ENCODE measurements at places on chromosomes 12 and 14.
A peak's percentile ranks its signal among the peaks of the same experiment; 100 is the strongest.

DNA sequence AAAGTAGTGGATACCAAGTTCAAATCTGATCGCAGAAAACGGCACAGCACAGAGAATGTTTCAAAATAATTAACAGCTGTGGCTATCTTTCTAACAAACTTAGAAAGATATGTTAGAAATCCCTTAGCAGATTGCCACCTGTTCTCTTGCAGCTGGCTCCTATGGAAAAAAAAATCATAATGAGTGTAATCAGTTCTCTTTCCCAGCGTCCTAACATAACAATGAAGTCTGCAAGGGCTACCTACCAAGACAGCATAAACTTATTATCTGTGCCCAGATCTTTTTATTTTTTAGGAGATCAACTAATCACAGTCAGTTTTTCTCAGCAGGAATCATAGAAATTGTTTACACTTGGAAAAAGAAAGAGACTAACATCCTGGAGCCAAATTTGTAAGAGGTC lies 358.6 kb upstream of the FOXG1 start:
- DNase-seq: no peak

DNA sequence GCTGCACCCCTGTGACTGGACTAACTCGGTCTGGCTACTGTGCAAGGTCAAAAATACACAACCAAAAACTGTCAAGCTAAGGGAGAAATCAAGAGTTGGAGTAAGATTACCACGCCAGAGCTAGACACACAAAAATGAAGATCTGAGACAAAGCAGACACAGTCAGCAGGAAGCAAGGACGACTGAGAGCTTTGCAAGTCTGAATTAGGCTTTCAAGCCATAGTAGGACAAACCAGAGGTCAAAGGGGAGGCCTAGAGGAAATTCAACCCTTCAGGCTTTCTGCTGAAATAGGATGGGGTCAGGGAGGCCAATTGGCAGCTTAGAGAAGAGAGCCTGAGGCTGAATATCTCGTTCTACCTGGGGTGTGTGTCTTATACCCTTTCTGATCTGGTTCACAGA lies 117.3 kb downstream of the LLPH start:
- no peak for DNase-seq

GRCh38 chr14:88386256-88386794 lies 868 bp downstream of the SPATA7 start:
- DNase-seq: no peak

DNA sequence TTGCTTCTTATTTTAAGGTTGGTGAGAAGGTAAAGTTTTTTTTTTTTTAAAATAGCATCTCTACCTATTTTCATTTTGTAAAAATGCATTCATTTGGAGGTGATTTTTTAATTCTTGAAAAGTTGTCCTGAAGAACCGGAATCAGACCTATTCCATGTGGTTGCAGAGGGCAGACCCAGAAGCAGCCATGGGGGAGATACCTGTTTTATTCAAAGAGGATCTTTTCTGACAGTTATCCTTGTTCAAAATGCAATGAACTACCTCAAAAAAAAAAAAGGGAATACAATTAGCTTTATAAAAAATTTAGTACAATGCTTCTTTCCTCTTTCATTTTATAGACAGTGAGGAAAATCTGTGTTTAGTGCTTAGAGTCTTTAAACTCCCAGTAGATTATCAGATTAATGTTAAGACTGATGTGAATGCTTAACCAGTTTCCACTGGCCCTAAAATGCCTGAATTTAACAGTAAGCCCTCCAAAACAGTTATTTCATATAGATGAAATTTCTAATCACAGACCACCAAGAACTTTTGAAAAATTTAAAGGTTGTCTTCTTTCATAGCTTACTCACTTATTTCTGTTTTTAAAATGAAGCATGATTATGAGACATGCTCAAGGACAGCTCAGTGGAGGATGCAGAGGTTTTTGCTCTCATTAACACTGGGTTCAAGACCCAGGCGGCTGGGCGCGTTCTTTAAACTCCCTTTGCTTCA lies 8.6 kb upstream of the NEMF start:
- no peak for DNase-seq

DNA sequence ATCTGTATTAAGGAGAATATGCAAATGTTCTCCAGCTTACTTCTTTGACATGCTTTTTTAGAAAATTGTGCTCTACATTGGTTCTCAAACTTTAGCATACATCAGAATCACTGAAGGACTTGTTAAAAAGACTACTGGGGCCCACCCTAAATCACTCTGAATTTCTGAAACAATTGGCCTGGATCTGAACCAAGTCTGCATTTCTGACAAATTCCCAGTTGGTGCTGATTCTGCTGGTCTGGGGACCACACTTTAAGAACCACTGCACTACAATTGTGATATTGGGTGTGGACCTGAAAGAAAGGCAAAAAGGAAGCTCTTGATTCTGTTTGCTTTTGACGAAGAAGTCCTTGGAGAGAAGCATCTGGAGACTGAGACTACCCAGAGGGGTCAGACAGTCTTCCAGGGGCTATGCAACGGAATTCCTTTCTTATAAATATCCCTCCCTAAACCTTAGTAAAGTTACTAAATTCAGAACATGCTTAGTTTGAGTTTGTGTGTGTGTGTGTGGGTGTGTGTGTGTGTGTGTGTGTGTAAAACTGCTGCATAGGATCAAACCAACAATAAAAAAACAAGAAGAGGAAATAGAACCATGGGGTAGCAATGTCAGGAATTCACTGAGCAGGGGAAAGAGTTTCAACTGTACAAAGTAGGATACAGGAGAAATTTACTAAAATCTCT lies 36.8 kb downstream of the EAPP start:
- no peak for DNase-seq

GRCh38 chr14:32166029-32166428 lies 35.8 kb upstream of the RNU6-7 start:
- no peak for DNase-seq

GRCh38 chr12:59070322-59070933 lies 150.1 kb upstream of the LRIG3 start:
- no peak for DNase-seq

- no peak for DNase-seq
Measured at GRCh38 chr12:32455607-32456071, 56.3 kb downstream of the FGD4 start.

GRCh38 chr12:69655616-69656340 lies 43.3 kb downstream of the BEST3 start:
- no peak for DNase-seq

GRCh38 chr14:88493392-88494185 lies 61.2 kb downstream of the PTPN21 start:
- no peak for DNase-seq

DNA sequence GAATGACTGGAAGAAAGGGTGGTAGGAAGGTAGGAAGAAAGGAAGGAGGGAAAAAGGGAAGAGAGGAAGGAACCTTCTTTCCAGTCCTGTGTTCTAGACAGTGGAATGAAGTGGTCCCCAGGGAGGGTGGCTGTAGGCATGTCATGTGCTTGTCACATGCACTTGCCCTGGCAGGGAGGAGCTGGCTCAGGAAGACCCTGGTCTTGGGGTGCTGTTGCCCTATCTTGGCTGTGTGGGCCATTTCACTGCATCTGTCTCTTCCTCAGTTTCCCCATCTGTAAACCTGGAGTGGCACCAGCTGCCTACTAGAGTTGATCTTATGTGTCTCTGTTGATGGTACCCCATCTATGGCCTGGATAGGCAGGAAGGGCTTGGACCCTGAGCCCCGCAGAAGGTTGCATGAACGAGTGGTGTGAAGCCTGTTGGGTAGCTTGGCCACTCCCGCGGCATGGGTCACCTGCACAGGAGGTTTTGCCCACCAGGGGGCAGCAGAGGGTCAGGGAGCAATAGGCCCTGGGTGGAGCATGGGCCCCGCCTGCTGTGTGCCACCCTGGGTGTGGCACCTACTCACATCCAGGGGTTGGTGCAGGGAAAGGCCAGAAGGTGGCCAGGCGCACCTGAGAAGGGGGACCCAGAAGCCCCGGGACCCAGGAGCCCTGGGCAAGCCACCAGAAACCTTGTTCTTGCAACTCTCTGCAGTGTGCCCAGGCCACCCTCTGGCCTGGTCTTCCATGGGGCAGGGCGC lies 25.1 kb downstream of the MEG3 start:
- no peak for DNase-seq

GRCh38 chr12:52350021-52350620 lies 17.2 kb downstream of the KRT85 start:
- DNase-seq: no peak

GRCh38 chr14:75138492-75138891 lies 11.6 kb upstream of the NEK9 start:
- no peak for DNase-seq

GRCh38 chr14:92093320-92093719 lies 13.1 kb downstream of the ATXN3 start:
- no peak for DNase-seq

- DNase-seq: no peak
Measured at GRCh38 chr14:20746566-20746965, 879 bp downstream of the EDDM3A start.

DNA sequence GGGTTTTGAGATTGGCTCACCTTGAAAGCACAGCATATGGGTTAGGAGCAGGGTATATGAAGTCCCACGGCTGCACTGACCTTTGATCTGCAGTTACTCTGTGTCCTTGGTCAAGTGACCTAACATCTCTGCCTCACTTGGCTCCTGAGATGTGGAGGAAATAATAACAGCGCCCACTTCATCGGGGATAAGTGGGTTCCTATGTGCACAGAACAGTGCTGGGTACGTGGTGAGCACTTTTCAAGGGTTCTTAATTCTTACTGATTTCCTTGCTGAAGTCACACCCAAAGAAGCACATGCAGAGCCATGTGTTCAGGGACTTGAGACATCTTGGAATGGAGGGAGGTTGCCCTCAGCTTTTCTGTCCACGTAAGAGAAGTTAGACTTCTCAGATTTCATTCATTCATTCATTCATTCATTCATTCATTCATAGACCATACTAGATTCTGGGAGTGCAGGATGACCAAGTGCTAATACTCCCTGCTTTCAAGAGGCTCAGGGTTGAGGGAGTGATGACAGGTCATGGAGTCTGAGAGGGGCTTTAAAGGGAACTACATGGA lies 39.4 kb downstream of the ADGRD1 start:
- no peak for DNase-seq

- no peak for DNase-seq
Measured at GRCh38 chr12:48004053-48004941, at the start of gene COL2A1. Gene COL2A1 (minus strand): TSS chr12:48004476. CDS start chr12:48004321, 155 bp downstream.

- DNase-seq: peak; percentile 91
Measured at GRCh38 chr14:96149131-96149530, 55.5 kb upstream of the BDKRB2 start.

GRCh38 chr12:52126605-52127578 lies 47.4 kb downstream of the SMIM41 start:
- DNase-seq: peak; percentile 74

GRCh38 chr12:6965026-6965661 lies 5.3 kb downstream of the PHB2 start:
- DNase-seq: no peak

DNA sequence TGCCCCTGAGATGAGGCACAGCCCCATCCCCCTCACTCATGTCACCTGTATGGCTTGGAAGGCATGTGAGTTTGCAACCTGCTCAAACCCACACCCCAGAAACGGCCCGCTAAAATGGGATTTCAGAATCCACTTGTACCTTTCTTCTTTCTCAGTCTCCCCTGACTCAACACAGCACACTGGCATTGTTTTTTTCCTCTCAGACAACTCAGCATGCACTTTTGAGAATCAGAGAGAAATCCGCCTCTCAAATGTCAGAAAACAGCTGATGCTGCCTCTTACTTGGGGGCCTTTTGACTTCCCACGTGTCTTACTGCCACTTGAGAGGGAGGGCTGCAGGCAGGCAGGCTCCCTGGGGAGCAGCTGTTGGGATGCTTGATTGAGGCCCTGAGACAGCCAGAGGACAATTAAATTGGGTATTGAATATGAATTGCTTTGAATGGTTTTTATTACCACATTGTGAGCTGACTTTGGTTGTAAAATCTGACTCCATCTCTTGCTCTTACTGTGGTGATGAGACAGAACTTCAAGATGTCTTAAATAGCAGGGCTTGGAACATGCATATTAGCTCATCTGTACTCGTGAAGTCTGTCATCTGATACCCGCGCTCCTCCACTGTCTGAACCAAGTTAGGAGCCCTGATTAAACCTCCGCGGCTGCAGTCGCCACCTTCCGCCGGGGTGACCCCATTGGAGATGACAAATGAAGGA lies 96.6 kb downstream of the APAF1 start:
- DNase-seq: no peak

DNA sequence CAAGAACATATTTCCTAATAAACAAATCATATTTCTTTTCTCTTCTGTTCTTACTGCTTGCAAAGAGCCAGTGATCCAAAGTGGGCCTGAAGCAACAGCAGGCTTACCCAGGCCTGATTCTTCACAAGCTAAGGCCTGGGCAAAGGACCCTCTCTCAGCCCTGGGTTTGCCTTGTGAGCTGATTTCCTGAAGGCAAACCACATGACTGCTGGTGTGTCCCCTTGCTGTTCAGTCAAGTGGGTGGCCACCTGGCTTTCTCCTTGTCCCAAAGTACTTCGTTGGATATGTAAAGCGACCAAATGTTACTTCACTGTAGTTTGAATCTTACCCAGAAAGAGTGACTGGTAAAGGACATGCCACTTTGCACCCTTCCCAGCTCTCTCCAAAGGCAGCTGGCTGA lies 392.9 kb downstream of the ZFP36L1 start:
- no peak for DNase-seq

GRCh38 chr14:52318826-52319645 lies 4.9 kb downstream of the PTGER2 start:
- DNase-seq: no peak

- DNase-seq: no peak
Measured at GRCh38 chr12:124480469-124481256, 86.7 kb downstream of the NCOR2 start.

- no peak for DNase-seq
Measured at GRCh38 chr14:56088941-56089340, 29.3 kb upstream of the PELI2 start.

- DNase-seq: no peak
Measured at GRCh38 chr14:33848009-33848408, 102.9 kb downstream of the EGLN3 start.

DNA sequence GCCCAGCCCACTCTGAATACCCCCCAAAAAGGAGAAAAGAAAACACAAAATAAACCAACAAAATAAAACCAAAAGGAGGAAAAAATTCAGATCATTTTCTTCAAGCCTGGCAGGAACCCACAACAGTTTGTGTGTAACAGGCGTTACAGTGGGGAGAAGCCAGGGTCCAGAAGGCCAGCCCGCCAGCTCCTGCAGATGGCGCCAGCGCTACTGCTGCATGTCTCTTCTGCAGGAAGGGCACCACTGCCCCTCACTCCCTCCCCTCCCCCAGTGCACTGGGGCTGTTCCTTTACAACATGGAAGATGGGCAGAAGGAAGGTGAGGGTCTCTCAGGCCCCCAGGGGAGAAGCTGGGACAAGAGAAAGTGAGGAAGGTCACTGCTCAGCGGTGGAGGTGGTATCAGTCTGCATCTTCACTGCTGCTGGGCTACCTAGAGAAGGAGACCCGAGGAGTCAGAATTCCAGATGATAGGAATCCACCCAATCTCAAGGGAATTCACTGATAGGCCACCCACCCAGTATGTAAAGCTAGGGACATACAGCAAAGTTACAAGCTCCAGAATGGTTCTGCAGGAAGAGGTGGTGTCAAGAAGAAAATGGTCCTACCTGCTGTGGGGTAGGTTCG lies 2.3 kb upstream of the NOP2 start:
- no peak for DNase-seq

Measured in vagina (tissue), 2 donors.